Spinal cord (tissue), 10 donors: ENCODE measurements at places on chromosomes 13 and 19.

GRCh38 chr19:38837656-38838121 is 6.1 kb upstream of the ECH1 start:
- no peak for DNase-seq

DNA sequence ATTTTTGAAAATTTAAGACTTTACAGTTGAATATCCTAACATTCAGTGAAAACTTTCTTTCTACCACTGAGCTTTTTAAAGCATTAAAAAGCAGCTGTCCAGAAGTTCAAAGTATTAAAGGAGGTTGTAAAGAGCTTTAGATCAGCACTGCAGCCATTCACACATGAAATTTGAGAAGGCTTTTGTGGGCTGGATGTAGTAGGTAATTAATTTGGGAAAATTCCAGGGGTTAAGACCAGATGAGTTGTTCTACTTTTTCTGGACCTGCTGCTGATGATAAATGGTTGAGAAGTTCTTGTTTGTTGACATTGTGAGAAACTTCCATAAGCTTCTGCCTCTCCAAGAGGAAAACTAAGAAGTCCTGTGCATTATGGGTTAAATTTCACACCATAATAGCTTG is 1779.6 kb upstream of the PRR20A start:
- peak; percentile 2 for DNase-seq

DNA sequence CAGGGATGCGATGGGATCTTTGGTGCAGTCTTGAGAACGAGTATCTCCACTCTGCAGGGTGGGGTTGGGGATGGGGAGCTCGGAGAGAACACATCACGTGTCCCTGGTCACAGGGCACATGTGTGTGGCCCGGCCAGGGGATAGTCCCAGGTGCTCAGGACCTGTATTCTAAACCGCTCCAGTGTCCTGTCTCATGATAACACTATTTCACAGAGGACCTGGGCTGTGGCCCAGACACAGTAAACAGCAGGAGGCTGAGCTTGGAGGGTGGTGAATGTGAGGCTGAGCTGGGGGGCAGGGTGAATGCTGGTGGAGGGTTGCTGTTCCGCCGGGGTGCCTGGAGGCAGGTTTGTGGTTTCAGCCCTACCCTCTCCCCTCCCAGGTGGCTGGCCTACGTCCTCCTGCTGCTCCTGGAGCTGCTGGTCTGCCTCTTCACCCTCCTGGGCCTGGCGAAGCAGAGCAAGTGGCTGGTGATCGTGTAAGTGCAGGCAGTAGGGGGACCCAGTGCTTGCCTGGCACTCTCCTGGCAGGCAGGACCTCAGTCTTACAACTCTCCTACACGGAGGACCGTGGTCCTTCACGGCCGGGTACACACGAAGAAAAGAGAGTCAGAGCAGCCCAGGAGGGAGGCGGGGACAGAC is 11.1 kb downstream of the TTYH1 start:
- DNase-seq, result peak; percentile 60

DNA sequence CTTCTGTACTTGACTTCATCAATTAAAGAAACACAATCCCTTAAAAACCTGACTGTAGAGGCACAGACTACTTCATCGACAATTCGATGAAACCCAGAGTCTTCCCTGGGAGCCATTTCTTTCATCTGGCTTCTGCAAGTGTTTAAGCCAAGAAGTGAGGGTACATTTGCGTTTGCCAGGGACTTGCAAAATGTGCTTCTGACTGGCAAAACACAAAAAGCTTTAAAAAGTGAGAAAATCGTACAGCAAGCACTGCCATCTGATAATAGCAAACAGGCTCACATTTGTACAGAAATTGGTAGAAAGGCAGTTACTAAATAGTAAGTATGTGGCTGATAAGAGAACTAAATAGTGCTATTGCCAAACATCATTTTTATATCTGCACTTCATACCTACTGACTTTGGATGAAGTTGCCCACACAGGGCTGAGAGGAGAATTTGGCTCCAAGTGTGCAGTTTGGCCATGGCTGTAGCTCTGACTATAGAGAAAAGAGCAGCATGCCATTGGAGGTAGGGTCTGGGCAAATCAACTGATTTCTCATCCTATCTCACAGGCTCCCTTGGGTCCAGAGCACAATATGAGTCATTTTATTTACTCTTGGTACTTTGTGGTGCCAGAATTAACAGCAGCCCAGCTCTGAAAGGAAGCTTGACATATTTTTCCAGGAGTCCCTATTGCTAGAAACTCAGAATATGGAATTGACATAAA is 358.1 kb downstream of the OXGR1 start:
- no peak for DNase-seq

- DNase-seq, result no peak
These were observed 7.7 kb downstream of the DZIP1 start for GRCh38 chr13:95636853-95637252.

- DNase-seq, result no peak
These were observed 23.0 kb downstream of the NFIX start for GRCh38 chr19:13018035-13018914.

GRCh38 chr13:98475522-98475921 is 101.4 kb downstream of the STK24 start:
- no peak for DNase-seq

GRCh38 chr19:16036397-16036925 is 39.8 kb upstream of the TPM4 start:
- DNase-seq, result no peak

- DNase-seq, result no peak
These were observed 30.2 kb upstream of the HTR2A start for GRCh38 chr13:46926916-46927590.

GRCh38 chr13:98519976-98520375 is 56.9 kb downstream of the STK24 start:
- no peak for DNase-seq

DNA sequence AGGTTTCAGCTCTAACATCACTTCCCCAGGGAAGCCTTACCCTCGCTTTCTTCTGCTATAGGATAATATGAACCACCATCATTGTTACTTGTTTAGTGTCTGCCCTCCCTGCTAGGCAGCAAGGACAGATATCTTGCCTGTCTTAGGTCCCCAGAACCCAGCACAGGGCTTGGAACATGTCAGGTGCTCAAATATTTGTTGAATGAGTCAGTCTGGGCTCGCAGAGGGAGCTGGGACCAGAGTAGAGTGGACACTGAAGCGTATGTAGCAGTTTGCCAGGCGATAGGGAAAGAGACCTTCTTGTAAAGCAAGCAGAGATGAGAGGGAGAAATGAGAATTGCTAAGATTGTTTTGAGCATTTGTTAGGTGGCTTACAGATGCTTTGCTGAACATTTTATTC is 11.7 kb downstream of the BCKDHA start:
- DNase-seq, result no peak

DNA sequence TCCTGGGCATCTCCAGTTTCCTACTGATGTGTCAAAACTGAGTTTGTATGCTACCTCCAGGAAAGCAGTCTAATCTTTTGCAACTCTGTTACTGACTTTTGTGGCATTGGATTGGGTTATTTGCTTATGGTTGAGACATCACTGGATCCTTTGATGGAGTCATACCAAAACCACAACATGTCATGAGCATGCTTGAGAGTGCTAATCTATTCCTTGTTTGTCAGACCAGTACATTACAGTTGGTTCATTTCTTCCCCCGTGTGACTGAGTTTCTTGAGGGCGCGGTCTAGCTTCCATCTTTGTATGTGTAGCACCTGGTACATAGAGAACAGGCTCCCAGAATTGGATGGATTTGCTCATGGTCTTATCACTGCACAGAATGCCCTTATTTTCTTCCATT is 43.2 kb downstream of the SUGT1 start:
- no peak for DNase-seq

GRCh38 chr13:20247403-20247802 is 15.3 kb upstream of the GJB6 start:
- no peak for DNase-seq

DNA sequence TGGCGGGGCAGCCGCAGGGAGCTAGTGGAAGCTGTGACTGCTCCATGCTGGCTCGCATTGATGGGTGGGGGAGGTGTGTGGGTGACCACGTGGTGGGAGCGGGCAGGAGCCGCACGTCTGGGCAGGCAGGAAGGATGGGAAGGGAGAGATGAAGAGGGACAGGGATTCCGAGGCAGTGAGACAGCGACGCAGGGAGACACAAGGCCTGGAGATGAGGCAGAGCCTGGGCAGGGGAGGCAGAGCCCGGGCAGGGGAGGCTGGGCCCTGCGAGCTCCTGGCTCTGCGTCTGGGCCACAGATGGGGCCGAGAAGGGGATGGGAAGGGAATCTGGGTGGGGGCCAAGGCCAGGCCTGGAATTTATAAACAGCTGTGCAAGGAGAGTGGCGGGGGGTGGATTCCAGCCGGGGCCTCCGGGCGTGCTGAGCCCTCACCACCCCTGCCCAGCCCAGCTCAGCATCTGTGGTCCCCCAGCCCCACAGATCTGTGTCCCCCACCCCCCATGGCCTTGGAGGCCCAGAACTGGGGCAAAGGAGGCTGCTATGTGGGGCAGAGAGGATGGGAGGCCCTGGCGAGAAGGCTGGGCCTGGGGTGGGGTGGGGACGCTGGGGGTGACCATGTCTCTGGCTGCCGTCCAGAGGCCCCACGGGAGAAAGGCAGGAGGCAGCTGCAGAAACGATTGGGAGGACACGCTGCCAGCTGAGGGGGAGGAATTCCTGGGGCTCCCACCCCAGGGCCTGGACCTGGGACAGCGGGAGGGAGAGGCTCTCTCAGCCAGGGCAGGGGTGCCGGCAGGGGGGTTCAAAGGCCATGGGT is 6.0 kb downstream of the EHD2 start:
- DNase-seq, result no peak

DNA sequence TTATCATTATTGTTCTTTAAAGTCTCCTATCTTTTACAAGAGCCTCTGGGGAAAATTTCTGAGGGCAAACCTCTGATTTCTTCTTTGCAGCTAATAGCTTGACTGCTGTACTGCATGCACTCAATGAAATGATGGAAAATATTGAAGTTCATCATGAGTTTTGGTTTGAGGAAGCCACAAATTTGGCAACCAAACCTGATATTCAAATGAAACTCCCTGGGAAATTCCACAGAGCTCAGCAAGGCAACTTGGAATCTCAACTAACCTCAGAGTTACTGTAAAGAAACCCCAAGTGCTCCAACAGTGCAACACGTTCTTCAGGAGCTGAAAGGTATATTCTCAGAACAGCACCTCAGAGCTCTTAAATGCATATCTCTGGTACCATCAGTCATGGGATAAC is 14.2 kb upstream of the RNF6 start:
- no peak for DNase-seq

DNA sequence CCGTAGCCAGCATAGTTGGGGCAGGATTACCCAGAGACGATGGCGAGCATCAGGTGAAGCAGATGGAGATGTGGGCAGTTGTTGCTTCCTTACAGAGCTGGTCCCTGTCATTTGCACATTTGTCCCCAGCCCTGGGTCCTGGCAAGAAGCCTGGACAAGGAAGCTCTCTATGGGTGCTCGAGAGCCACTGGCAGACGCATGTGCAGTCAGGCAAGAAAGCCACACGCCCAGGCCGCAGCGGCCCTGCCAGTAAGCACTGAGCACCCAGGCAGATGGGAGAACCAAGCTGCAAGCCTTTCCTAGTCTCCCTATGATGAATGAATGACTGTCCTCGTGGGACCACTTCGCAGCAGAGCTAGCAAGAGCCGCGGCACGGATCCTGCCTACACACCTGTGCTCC is 182.8 kb downstream of the FOXO1 start:
- no peak for DNase-seq

DNA sequence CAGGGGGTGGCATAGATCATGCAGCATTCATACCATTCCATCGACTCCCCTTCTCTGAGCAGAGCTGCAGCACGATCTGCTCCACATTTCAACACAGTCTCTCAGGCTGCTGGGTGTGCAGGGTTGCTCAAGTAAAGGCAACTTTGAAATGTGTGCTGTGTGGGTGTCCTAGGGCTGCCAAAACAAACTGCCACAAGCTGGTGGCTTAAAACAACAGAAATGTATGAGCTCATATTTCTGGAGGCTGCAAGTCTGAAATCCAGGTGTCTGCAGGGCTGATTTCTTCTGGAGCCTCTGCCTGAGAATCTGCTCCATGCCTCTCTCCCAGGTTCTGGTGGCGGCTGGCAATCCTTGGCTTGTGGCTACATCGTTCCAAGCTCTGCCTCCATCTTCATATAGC is 63.7 kb upstream of the WDFY2 start:
- DNase-seq, result no peak

- no peak for DNase-seq
These were observed 19.5 kb downstream of the RASA3 start for GRCh38 chr13:114112826-114113322.

DNA sequence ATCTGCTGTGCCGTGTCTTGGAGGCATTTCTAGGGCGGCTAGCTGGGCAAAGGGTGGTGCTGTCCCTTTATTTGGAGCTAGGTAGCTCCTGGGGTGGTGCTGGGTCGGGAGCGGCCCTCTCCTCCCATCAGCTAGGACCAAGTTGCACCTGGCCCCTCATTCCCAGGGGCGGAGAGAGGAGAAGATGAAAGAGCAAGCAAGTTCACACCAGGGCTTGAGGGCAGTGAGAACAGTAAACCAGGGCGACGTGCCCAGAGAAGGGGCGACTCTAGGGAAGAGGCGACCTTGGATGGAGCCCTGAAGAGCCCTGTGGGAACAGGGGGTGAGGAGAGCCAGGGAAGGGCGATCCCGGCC is 17.0 kb upstream of the KCNN1 start:
- DNase-seq, result no peak

- DNase-seq, result no peak
These were observed at the start of gene IGFLR1 for GRCh38 chr19:35742121-35742724. IGFLR1 (minus strand) TSS chr19:35742452; CDS start chr19:35741180, 1,272 bp downstream.

GRCh38 chr13:35804901-35805300 is 326.3 kb downstream of the DCLK1 start:
- DNase-seq, result no peak

GRCh38 chr13:73351730-73352129 is 292.9 kb downstream of the KLF5 start:
- no peak for DNase-seq

GRCh38 chr13:76500894-76501293 is 385.3 kb downstream of the KCTD12 start:
- peak; percentile 25 for DNase-seq

GRCh38 chr13:99704390-99704789 is 203.1 kb downstream of the TM9SF2 start:
- DNase-seq, result no peak

- DNase-seq, result no peak
These were observed 12.3 kb upstream of the MISP start for GRCh38 chr19:738509-739128.

- no peak for DNase-seq
These were observed 72.4 kb downstream of the MBD3L1 start for GRCh38 chr19:8904597-8904996.

- DNase-seq, result no peak
These were observed 423.8 kb downstream of the IRS2 start for GRCh38 chr13:109362616-109363015.

DNA sequence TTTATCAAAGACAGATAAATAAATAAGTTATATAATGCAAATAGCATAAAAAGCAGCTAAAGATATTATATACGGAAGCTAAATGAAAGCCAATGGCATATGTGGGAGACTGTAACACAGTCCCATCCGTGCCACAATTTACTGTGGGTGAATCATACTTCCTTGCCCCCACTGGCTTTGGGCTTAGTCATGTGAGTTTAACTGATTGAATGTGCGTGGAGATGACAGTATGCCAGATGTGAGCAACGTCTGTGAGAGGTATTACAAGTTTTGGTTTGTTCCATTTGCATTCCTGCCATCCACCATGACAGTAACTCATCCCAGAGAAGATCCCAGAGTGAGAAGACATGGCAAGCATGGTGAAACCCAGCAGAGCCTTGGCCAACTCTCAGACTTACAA is 340.0 kb downstream of the SUCLA2 start:
- no peak for DNase-seq

GRCh38 chr19:33399745-33400681 is 26.5 kb downstream of the CEBPG start:
- no peak for DNase-seq
